Kidney (tissue), 22 donors: ENCODE measurements at places on chromosomes 16 and 17. TPM values are rescaled to one million over a fixed set of nuclear protein-coding genes. Genes with fewer than 3 reads are reported as not detected.

Gene ARL17A
- polyA plus RNA-seq = 4.6 TPM

Gene CCNF
- 0.77 TPM for polyA plus RNA-seq

Gene KLHL10
- not detected for polyA plus RNA-seq

GRCh38 chr17:70423562-70423961, 254.2 kb downstream of the KCNJ2 start:
- DNase-seq = no peak

GRCh38 chr17:9446528-9446927, 129.1 kb downstream of the STX8 start:
- peak; percentile 41 for DNase-seq

DNA sequence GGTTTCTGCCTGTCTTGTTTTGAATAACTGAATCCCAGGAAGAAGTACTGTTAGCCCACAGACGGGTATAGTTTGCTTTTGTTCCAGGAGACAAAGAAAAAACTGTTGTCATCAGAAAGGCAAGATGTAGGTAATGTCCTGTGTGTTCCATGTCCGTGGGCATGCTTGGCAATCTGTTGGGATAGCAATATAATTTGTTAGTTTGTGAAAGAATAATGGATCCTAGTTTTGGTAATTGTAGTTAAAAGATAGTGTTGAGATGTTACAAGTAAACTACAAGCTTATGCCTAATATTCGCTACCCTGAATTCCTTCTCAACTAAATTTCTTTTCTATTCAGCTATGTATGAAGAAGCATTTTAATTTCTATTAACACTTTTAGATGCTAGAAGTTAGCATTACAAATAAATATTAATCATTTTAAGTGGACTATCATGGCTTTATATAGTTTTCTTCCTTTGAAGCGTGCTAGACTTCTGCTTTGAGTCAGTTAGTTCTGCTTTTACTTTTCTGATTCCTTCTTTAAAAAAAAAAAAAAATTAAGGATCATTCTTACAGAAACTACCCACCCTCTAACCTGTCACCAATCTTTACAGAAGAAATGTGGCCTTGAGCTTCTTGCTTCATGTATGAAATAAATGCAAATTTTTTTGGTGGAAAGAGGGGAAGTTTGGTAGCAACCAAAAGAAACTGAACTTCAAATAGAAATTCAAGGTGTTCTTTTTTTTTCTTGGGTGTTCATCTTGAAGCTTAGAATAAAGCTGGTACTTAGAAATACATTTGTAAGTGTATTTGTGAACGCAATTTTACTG, 2.4 kb downstream of the EVI2A start:
- DNase-seq = no peak

DNA sequence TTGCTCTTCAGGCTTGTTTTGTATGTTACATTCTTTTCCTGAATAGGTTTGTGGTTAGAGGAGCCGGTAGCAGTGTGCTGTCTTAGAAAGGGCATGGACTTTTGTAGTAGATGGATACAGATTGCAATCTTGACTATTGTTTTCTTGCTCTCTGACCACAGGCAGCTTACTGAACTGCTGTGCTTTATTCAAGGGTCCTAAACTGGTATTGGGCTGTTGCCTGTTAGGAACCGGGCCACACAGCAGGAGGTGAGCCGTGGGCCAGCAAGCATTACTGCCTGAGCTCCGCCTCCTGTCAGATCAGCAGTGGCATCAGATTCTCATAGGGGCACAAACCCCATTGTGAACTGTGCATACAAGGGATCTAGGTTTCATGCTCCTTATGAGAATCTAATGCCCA, 373.9 kb downstream of the CPPED1 start:
- DNase-seq = no peak

GRCh38 chr17:79095345-79096055, 20.9 kb downstream of the ENGASE start:
- DNase-seq = no peak
